Mesendoderm (in vitro differentiated cells): ENCODE measurements at places on chromosomes 7 and 10.

GRCh38 chr10:92569071-92569470, 4.8 kb downstream of the IDE start:
- no peak for DNase-seq

DNA sequence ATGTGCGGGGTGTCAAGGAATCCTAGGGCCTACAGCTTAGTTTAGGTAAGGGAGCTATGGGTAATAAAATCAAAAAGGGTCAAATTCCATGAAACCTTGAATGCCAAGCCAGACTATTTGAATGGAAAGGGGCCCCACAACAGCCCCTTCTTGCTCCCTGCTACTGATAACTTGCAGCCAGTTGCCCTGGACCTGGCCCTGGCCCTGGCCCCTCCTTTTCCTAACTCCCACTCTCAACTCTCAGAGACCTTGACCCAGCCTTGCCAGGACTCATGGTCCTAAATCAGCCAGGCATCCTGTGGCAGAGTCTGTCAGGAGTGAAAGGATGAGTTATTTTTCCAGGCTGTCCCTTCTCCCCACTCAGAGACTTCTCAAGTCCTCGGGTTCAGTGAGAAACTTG, 5.9 kb downstream of the KCNIP2 start:
- DNase-seq, result no peak

DNA sequence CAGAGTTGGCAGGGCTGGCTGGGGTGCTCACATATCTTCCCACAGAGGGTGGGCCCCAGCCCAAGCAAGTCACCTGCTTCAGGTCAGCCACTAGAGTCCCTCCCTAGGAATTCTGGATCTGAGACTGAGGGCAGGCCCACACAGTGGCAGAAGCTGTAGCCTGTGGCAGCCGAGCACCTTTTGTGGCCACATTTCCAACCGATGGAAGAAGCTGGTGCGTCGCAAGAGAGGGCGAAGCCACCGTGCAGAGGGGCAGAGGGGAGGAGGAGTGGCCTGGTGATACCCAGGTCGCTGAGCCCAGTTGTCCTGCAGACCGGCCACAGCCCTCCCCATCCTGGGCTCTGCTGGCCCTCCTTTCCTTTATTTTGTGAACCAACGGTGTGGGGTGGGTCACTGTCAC, 5.3 kb downstream of the POLM start:
- no peak for DNase-seq

- no peak for DNase-seq
Observed at GRCh38 chr7:41994746-41995110, 242.3 kb downstream of the GLI3 start.

DNA sequence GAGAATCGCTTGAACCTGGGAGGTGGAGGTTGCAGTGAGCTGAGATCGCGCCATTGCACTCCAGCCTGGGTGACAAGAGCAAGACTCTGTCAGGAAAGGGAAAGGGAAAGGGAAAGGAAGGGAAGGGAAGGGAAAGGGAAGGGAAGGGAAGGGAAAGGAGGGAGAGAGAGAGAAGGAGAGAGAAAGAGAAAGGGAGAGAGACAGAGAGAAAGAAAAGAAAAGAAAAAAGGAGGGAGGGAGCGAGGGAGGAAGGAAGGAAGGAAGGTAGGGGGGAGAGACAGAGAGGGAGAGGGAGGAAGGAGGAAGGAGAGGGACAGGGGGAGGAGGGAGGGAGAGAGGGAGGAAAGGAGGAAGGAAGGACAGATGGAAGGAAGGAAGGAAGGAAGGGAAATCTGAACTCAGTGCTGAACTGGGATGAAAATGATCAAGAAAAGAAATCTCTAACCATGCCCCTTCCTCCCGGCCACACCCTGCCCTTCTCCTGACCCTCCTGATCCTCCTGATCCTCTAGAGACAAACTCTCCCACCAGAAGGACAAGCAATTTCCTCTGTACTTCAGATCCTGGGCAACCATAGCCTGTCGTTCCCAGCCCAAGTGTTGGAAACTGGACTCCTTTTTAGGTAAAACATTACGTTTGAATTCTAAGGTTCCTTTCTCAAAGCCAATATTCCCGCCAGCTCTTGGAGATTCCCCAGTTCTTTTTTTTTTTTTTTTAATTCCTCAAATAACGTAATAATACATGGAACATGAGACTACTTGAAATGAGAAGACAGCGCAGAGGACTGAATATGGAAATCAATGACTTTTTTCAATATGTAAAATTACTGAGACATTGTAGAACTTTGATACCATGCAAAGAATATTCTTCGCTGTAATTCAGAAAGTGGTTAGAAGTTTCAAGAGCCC, 32.1 kb downstream of the NMT2 start:
- no peak for DNase-seq

DNA sequence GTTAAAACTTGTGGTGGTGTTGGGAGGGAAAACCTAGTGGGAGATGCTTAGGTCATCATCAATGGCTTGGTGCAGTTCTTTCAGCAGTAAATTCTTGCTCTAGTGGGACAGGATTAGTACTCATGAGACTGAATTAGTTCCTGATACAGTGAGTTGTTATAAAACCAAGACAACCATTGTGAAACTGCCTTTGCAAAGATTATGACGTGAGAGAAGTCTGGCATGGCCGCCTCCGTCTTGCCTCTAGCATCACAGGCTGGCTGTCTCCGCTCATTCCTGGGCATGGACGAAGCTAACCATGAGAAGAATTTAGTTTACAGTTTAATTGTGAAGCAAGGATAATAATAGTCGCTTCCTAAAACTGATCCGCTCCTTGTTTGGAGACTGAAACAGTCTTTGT, 186.4 kb downstream of the KIF20B start:
- no peak for DNase-seq

DNA sequence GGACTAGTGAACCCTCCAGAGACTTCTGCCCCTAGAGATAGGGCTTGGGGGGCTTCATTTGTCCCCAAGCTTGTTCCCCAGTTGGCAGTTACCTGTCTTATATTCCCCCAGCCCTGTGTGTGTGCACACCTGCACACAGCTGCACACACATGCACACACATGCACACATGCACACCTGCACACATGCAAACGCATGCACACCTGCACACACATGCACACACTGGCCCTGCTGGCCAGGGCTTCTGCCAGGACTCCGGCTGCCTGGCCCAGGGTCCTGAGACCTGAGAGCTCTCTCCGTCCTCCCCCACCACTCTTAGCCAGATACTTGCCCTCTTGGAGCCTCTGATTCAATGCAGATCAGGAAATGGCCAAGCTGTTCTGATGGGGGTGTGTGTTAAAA, 6.7 kb downstream of the ZMIZ1 start:
- no peak for DNase-seq

DNA sequence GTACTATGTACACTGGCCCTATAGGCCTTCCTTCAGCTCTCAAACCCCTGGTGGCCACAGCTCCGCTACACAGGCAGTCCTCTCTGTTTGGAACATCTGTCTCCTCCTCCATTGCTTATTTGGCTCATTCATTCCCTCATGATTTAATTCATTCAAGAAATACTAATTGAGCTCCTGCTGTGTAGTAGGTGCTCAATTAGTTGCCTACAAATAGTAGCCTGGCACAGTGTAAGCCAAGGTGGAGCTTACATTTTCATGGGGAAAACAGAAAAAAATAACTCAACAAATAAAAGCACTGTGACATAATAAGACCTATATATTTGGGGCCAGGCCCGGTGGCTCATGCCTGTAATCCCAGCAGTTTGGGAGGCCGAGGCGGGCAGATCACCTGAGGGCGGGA, 3.4 kb upstream of the FIS1 start:
- DNase-seq, result no peak

- DNase-seq, result peak; percentile 74
Observed at GRCh38 chr7:142866361-142867096, 11.7 kb downstream of the EPHB6 start.

GRCh38 chr7:158388928-158389327, 198.7 kb downstream of the PTPRN2 start:
- DNase-seq, result no peak

DNA sequence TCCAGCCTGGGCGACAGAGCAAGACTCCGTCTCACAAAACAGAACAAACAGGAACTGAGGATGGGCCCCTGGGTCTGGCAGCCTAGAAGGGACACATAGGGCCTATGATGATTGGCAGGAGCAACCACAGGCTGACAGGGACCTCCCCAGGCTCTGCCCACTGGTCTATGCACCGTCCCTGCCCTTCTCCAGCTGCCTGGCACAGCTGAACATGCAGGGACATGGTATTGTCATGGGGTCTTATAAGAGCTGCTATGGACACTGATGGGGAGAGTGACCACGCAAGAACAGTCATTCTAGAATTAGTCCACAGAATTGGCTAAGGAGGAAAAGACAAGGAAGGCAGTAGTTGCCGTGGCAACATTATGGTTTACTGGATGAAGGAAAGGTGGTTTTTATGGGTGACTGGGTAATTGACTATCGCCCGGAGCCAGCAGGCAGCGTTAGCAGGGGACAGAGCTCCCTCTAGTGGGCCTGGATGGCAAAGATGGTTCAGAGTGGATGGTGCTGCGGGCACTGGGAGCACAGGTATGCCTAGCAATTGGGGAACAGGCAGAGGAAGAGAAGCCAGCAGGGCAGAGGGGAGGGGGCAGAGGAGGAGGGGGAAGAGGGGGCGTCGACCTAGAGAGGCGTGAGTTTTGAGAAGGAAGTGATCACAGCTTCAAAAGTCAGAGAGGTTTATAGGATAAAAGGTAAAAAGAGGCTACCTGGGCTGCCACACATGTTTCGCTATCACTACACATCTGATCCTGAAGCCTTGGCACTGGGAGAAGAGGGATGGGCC, 7.8 kb upstream of the TRIM56 start:
- DNase-seq, result peak; percentile 91

GRCh38 chr10:3136336-3136735, 36.2 kb downstream of the PITRM1 start:
- no peak for DNase-seq

GRCh38 chr7:20785157-20786048, 1.3 kb downstream of the SP8 start:
- DNase-seq, result peak; percentile 79

GRCh38 chr10:104648421-104648820, 7.3 kb downstream of the SORCS3 start:
- no peak for DNase-seq

DNA sequence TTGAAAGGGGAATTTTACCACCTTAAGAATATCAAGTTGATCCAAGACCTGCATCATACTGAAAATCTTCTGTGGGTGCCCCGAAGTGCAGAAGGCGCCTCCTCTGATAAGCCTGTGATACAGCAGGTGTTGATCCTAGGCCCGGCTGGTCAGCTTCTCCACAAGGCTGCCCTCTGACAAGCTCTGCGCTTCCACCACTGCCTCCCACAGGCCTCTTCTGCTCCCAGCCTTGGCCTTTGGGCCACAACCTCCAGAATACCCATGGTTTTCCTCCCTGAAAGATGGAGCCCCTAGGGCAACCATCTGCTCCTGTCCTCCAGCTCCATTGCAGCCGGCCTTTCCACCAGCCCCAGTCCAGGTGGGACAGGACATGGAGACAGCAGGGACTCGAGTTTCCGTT, 5.6 kb upstream of the OGDHL start:
- peak; percentile 41 for DNase-seq

DNA sequence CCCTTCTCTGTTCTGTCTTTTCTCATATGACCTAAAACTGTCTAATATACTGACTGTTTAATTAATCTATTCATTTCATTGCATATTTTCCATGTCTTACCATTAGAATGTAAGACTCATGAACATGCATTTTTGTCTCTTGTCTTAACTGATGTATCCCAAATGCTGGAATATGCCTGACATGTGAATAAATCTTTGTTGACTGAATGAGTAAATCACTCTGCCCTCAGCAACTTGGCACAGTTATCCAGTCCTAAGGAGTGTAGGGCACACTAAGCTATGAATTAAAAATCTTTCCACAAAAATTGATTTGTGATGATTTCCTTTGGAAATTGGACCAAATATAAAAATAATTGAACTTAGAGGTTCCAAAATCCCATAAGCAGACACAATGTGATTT, 111.3 kb downstream of the ETV1 start:
- no peak for DNase-seq

- no peak for DNase-seq
Observed at GRCh38 chr10:128080231-128080630, 46.0 kb downstream of the MKI67 start.

GRCh38 chr10:59075576-59075975, 100.9 kb upstream of the PHYHIPL start:
- no peak for DNase-seq

GRCh38 chr7:88155756-88156155, 64.1 kb downstream of the SRI start:
- no peak for DNase-seq

- peak; percentile 81 for DNase-seq
Observed at GRCh38 chr10:102917314-102917961, 656 bp upstream of the CNNM2 start.

DNA sequence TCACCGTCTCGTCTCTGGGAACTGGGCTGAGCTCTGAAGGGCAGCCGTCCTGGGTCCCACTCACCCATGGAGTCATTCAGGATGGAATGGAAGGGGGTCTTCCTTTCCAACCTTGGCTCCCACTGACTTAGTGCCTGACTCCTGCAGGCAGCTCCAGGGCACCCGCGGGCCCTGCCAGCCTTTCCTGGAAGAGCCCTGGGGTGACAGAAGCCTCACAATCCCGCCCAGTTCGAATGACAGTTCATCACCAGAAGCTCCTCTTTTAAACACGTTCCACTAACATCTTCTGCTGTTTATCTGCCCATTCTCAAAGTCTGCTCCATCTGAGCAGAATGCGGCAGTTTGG, 110.6 kb downstream of the TNS3 start:
- no peak for DNase-seq

DNA sequence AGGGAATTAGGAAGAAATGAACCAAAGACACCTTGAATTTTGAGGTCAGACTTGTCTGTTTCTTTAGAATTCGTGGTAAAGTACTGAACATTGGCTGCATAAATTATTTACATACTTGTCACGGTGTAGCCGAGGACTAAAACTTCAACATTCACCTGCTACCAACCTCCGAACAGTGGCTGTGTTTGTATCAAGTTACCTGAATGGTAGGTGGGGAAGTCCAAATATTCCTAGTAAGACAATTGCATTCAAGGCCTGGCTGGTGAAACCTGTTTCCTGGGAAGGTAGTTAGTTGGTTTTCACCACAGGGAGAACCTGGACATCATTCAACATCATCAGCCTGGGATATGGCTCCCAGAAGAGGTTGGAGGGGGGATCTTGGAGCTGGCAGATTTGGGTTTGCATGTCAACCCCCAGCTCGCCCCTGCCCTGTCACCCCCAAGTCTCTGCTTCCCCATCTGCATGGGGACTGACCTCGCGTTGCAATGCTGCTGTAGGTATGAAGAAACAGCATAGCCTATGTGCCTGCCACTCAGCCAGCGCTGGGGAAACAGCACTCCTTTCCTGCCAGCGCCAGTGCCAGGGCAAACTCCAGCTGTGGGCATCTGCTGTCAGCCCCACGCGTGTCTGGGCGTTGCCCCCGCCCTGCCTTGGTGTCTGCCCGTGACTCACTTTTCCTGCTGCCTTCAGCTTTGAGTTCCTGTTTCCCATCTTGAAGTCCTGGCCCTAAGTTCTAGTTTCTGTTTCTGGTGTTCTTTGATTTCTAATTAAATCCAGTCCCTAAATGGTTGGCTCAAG, 12.7 kb upstream of the LARP4B start:
- DNase-seq, result no peak
